ENCODE measurements at places on chromosomes 2 and 18.
A peak's percentile ranks its signal among the peaks of the same experiment; 100 is the strongest.

DNA sequence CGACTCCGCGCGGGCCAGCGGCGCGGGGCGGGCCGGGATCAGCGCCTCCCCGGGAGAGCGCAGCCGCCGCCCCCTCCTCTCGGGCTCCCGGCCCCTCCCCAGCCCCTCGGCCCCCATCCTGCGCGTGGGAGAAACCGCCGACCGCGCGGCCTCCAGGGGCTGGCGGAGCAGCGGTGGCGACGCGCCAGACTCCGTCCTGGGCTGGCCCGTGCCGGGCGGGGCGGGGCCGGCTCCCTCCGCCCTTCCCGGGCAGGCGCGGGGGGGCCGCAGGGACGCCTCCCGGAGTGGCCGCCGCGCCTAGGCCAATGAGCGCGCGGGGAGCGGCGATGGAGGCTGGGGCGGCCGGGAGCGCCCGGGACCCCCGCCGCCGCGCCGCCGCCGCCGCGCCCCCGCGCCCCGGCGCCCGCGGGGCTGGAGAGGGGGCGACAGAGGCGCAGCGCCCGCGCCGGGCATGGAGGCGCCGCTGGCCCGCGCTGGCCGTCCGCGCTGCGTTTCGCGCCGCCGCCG lies 49.1 kb downstream of the KCNIP3 start:
- no peak for DNase-seq

- DNase-seq = no peak
Observed at GRCh38 chr2:223101340-223102039, 49.5 kb downstream of the KCNE4 start.

DNA sequence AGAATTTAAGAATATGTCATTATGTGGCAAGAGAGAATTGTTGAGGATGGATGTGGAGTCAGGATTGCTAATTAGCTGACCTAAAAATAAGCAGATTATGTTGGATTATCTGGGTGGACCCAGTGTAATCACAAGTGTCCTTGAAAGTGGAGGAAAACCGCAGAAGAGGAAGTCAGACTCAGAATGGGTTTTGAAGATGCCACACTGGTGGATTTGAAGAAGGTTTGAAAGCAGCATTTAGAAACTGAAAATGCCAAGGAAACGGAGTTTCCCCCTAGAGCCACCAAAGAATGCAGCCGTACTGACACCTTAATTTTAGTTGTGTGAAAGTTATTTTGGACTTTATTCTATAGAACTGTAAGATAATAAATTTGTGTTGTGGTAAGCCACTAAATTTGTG lies 41.6 kb upstream of the DPP10 start:
- no peak for DNase-seq

DNA sequence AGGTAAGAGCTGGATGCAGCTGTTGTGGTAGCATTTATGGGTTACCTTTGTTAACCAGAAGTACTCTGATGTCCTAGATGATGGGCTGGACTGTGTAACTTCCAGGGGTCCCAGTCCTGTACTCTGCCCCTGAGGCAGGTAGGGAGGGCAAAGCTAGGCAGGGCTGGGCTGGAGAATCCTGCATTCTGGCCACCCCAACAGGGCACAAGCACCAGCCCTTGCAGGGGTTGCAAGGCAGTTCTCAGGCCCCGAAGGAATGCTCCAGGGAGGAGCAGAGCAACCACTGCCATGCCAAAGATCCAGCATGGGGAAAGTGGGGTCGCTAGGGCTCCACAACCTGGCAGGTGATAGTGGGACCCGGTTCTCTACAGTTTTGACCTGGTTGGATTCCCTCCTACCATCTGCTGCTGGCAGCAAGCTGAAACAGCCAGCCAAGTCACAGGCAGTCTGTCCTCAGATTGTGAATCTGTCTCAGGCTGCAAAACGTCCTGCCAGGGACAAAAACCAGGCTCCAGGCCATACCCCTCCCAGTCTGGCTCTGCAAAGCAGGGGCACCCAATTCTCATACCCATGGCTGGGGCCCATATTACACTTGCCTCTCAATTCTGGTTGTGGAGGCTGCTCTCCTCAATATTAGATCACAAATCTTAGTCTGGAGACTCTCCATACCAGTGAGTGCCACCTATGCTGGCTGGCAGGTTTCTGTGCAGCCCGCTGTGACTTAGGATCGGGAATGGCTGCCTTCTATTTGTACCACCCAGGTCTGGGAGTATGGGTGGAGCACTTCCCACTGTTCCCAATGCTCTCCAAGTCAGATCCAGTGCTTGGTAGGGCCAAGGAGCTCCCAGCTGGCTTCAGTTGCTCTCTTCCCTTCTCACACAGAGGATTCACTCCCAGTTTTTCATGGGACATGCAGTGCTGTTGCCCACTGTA lies 61.1 kb downstream of the SMCHD1 start:
- DNase-seq = no peak

GRCh38 chr2:128280158-128280871 lies 38.4 kb downstream of the HS6ST1 start:
- DNase-seq = peak; percentile 23

DNA sequence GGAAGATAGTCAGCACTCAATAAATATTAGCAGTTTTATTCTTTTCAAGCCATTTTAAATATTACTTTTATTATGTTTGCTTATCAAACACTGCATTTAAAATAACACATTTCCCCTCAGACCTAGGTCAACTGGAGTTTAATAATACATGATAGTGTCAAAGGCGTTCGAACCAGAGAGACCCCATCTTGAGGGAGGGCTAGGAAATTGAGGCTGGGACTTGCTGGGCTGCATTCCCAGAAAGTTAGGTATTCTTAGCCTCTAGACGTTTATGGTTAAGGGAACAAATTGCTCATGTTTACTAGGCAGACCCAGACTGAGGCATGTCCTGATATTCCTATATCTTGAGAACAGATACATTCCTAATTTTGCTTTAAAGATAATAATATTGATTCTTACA lies 426.5 kb downstream of the METTL4 start:
- DNase-seq = no peak

- no peak for DNase-seq
Observed at GRCh38 chr2:1698188-1698945, 45.9 kb downstream of the PXDN start.

DNA sequence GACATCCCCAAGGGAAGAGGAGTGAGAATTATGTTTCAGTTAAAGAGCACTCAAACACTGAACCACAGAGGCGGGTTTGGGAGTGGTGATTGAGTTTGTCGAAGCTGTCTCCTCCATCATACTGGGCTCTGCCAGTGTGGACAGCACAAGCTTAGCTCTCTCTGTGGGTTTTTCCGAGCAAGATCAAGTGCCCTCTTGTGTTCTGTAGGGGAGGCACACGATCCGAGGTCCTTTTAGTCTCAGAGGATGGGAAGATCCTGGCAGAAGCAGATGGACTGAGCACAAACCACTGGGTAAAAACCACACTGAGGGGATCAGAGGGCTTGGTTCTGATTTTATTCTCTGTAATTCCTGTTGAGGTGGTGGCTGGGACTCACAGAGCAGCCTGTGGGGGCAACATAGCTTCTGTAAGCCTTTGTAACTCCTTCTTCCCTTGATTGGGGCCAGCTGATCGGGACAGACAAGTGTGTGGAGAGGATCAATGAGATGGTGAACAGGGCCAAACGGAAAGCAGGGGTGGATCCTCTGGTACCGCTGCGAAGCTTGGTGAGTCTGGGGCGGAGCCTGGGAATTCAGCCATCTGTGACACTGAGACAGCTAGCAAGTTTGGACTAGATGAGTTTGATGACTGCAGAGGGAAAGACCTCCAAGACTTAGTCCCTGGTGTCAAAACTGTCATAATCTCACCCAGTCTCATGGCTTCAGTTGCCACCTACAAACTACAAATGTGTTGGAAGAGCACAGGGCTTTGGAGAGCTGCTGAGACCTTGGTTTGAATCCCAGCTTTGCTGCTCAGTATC lies 2.0 kb downstream of the NAGK start:
- DNase-seq = no peak

DNA sequence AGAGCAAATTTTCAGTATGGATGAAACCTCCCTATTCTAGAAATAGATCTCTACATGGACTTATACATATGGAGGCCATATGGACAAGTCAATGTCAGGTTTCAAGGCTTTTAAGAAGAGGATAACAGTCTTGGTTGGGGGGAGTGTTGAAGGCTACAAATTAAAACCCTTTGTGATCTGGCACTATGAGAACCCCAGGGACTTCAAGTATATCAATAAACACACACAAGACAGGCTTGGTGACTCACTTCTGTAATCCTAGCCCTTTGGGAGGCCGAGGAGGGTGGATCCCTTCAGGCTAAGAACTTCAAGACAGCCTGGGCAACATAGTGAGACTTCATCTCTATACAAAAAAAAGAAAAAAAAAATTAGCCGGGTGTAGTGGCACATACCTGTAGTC lies 127.2 kb upstream of the SP5 start:
- DNase-seq = no peak

DNA sequence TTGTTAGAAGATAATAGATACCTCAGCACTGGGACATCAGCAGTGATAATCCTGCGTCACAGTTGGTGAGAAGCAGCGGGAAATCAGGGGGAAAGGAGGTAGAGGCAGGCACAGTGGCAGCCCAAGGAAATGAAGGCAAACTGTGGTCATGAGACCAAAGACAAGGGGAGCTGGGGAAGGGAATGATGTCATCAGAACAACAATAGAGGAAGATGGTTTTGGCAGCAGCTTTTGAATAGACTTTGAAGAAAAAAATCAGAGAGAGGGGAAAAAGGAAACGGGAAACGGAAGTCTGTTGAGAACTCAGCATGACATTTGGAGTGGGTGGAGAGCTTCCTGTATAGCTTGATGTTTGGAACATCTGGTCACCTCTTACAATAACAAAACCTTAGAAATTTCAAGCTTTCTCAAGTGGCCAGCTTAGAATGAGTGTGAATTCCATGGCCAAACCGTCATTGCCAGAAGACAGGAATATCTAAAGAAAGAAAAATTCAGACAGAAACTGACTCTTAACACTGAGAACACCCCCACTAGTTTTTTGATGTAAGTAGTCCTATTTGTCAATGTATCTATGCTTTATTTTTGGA lies 18.4 kb upstream of the YES1 start:
- peak; percentile 52 for DNase-seq

- no peak for DNase-seq
Observed at GRCh38 chr2:183035298-183035953, 2.8 kb downstream of the NCKAP1 start.

DNA sequence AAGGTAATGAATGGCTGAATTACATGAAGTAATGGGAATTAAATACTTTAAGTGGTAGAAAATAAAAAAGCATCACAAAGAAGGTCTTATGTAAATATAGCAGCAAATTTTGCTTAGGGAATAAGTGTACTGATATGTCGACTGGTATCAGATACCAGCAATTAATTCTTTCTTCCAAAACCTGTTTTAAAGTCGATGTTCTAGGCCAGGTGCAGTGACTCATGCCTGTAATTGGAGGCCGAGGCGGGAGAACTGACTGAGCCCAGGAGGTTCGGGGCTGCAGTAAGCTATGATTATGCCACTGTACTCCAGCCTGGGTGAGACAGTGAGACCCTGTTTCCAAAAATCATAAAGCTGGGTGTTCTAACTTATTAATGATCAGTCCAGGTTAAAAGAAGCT lies 30.3 kb downstream of the SP3 start:
- no peak for DNase-seq

GRCh38 chr2:105797298-105797819 lies 52.6 kb downstream of the NCK2 start:
- DNase-seq = peak; percentile 75

DNA sequence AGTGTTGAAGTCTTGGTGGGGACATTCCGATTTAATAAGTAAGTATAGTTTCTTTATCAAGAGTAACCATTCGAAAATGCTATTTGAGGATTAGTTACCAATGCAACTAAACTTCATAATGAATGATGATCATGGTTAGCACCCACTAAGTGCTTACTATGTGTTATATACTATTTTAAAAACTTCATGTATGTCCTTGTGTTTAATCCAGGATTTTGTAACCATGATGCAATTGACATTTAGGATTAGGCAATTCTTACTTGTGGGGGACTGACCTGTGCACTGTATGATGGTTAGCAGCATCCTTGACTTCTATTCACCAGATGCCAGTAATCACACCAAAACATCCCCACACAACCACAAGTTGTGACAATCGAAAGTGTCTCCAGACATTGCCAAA lies 859.9 kb upstream of the FSHR start:
- no peak for DNase-seq

DNA sequence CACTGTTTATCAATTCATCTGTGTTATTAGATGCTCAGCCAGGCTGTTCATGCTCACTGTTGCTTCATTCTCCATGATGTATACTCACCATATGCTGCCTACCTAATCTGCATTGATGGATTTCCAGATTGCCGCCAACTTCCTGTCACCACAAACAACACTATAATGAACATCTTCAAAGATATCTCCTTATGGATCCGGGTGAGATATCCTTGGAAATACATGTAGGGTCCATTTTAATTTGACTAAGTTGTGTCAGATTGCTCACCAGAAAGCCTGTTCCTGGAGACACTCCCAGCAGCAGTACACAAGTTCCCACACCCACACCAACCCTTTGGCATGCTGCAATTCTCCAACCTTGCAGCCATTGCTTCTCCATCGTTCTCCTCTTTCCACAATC lies 547.5 kb upstream of the TNP1 start:
- no peak for DNase-seq

- DNase-seq = no peak
Observed at GRCh38 chr18:11089931-11090715, 59.2 kb downstream of the PIEZO2 start.

- DNase-seq = no peak
Observed at GRCh38 chr18:25675123-25675850, 323.3 kb upstream of the ZNF521 start.

DNA sequence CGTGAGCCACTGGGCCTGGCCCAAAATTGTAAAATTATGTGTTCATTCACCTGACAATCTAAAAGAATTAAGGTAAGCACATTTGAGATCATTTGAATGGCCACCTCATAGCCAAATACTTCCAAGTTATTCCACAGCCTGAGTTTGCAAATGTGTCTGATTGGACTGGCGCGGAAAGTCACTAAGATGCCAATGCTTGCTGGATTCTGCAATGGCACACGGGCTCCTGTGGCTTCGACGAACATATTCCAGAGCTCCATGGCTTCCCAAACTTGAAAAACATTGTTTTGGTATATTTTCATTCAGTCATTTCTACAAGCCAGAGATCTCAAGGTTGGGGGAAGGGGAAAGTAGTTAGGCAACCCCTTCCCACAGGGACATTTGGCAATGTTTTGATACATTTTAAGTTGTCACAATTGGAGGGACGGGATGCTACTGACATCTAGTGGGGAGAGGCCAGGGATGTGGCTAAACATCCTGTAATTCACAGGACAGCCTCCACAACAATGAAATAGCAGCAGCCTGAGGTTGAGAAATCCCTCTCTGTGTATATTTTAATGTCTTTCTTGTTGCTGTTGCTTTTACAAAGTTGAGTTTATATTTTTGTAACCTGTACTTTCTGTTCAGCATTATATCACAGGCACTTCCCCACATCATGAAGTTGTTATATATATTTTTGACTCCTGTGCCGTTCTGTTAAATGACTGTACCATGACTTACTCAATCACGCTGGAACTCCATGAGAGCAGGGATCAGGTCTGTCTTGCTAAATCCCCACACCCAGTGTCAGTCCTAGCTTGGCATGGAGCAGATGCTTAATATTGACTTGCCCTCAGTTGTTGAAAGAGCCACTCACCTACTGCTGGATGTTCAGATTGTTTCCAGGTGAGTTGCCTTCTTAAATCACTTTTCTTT lies 56.9 kb downstream of the COL4A4 start:
- DNase-seq = peak; percentile 49

GRCh38 chr2:126653109-126653508 lies 2.8 kb upstream of the GYPC start:
- DNase-seq = peak; percentile 15

GRCh38 chr2:113060396-113060795 lies 1.4 kb downstream of the IL36RN start:
- peak; percentile 4 for DNase-seq
